NCI-H187 treated with DMSO at 0.1 percent for 48 hours (cell line): ENCODE measurements at places on chromosomes 7 and 10.

DNA sequence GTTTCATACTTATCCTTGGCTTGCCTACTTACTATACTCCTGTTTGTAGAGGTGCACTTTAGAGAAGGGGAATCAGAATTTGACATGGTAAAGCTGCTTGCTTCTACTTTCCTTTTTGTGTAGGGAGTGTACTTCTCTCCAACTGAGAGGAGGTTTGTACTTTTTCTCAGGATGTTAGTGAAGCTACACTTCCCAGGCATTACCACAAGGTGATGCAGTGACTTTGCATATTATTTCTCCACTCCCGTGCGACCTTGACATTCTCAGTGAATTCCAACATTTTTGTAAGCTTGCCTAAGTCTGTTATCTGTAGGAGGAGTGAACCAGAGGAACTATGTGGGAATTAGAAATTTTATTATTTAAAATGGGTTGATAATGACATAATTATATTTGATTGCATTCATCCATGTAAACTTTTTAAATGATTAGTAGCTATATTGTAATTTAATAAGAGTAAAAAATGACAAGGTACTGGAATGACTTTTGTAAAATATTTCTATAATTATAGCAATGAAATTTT lies 5.2 kb downstream of the TAX1BP1 start:
- DNase-seq: no peak

DNA sequence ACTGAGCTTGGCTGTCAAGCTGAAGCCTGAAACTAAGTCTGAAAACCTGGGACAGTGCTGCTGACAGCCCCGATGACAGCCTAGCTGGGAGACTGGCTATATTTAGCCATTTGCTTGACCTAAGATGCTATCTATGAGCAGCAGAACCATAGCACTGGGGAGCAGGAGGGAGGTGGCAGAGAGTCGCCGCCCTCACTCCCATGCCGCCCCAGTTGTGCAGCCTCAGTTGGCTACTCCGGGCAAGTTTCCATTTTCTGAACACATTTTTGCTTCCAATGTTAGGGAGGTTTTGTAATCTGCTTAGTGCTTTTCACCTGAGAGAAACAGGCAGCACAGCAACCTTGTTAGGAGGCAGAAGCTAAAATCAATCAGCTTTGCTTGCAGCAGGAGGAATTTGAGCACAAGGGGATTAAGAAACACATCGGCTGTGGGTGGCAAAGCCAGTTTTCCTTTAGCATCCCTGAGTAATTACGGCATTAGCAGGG lies 20.4 kb upstream of the C10orf71 start:
- no peak for DNase-seq

GRCh38 chr7:113083816-113084495 lies 2.7 kb downstream of the GPR85 start:
- no peak for DNase-seq

- DNase-seq: no peak
Measured at GRCh38 chr10:114922003-114922402, 16.0 kb upstream of the TRUB1 start.

- DNase-seq: no peak
Measured at GRCh38 chr7:107878636-107879035, 12.3 kb upstream of the DLD start.

DNA sequence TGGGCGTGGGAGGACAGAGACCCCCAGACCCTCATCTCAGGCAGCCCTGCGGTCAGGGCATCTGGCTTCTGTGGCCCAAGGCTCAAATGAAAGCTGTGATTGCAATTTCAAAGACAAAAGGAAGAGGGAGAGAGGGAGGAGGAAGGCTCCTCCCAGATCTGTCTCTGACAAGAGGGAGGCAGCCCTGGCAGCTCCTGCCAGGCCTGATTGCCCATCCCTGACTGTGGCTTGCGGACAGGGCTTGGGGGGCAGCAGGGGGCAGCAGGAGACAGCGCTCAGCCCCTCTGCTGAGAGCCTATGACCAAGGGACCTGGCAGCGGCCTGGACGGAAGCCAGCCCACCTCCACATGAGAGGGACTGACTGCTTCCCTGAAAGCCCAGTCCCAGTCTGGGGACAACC lies 91.8 kb downstream of the PTPRN2 start:
- no peak for DNase-seq
